Stimulated activated CD4-positive, alpha-beta T cell treated with anti-CD3 and anti-CD28 coated beads, TNF-alpha, amount 100 ng/mL, for 4 hours (primary cell): ENCODE measurements at places on chromosomes 2 and 18.
A peak's percentile ranks its signal among the peaks of the same experiment; 100 is the strongest.

- no peak for DNase-seq
Measured at GRCh38 chr18:63192885-63193349, 126.7 kb downstream of the BCL2 start.

DNA sequence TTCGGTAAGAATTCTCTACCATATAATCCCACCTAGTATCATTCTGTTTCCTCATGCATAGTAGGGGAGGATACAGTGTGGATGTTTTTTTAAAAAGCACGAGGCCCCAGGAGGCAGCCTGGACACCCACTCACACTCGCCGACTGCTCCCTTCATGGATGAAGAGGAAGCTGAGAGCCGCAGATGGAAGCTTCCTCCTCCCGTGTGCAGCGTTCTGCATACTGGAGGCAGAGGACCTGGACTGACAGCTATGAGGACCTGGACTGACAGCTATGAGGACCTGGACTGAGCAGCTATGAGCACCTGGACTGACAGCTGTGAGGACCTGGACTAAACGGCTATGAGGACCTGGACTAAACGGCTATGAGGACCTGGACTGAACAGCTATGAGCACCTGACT, 234.4 kb downstream of the NDUFA10 start:
- no peak for DNase-seq

DNA sequence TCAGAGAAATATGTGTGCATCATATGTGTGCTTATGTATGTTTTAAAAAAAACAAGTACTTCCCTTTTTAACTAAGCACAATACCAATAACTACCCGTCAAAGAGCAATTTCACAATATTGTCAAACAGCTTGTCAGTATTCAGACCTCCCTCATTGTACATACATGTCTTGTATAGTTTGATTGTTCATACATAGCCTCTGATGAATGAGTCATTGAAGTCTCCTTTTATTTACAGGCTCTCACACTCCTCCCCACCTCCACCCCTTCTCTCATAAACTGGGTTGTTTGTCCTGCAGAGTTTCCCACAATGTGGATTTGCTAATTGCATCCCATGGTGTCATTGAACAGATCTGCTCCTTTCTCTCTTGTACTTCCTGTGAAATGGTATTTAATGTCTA, 132.8 kb upstream of the L3MBTL4 start:
- DNase-seq, result no peak

DNA sequence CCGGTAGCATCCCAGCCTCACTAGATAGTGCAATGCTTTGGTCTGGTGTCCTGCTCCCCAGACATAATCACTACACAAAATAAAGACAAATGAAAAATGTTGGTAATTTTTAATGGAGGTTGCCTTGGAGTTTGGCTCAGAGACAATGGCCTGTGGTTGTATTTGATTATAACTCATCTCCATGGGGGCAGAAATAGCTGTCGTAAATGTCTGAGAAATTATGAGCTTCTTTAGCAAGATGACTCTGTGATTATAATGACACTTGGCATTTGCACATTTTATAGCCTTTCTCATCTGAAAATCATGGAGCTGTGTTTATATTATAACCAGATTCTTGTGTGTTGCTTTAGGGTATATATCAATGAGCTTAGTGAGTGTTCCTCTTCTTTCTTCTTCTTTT, 1779.7 kb upstream of the CELF4 start:
- no peak for DNase-seq

- peak; percentile 47 for DNase-seq
Measured at GRCh38 chr2:195559431-195559914, 97.6 kb upstream of the SLC39A10 start.

DNA sequence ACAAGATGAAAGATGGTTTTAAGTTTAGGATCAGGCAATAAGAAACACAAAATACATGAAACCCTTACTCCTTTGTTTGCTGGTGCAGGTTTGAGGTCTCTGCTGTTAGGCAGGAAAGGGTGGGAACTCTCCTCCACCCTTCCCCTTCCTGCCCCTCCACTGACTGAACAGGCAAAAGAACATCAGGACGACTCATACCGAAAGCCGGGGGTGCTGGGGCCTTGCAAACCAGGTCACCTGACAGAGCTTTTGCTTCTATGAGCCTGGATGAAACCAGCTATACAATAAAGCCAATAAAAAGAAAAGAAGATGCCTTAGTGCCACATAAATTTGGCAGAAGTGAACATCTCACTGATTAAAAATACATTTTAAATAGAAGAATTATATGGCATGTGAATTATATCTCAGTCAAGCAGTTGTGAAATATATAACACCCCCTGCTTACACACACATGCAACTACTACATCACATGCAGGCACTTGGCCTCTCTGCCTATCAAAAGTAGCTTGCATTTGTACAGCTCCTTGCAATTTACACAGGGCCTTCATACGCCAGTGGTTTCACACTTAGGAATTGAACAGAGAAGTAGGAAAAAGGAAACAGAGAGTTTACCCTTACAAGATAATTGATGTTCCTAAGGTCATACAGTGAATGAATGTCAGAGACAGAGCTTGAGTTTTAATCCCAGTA, 215.1 kb upstream of the TRIB2 start:
- DNase-seq, result no peak

GRCh38 chr2:119521433-119522050, 2.7 kb downstream of the SCTR start:
- DNase-seq, result no peak

DNA sequence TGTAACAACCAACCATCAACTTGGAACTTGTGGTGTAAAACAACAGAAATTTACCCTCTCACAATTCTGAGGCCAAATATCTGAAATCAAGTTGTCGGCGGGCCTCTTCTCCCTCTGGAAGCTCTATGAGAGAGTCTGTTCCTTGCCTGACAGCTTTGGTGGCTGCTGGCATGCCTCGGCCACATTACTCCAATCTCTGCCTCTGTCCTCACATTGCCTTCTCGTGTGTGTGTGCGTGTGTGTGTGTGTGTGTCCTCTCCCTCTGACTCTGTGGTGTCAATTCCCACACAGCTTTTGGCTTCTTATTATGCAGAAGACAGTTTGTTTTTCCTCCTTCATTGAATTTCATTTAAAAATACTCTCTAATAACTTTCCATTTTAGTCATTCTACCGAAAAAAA, 50.4 kb downstream of the ZDBF2 start:
- DNase-seq, result no peak

DNA sequence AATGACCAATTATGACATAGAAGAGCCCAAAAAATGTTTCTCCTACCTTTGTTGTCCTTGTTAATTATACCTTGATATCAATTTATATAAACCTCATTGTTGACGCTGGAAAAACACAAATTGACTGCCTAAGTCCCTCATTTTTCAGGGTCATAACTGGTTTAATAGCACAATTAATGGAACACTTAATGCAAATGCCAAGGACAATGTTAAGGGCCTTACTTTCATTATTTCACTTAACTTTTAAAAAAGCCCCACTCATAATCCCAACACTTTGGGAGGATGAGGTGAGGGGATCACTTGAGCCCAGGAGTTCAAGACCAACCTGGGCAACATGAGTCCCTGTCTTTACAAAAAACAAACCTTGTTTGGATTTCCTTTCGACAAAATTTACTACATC, 3.5 kb upstream of the STPG4 start:
- DNase-seq, result no peak

DNA sequence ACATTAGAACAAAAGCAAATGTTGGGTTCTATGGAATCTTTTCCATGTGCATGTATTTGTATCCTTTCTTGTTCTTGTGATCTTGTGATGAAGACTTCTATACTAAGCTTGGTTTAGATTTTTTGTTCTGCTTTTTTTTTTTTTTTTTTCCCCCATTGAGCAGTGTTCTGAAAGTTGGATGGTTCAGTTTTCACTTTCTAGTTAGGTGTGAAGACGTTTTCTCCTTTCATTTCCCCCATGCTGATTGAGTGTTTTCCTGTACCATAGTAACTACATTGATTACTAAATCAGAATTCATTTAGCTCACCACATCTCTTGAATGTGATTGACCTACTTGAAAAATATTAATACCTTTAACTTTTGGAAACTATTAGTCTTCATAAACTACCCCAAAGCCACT, 34.1 kb downstream of the NOP58 start:
- no peak for DNase-seq

DNA sequence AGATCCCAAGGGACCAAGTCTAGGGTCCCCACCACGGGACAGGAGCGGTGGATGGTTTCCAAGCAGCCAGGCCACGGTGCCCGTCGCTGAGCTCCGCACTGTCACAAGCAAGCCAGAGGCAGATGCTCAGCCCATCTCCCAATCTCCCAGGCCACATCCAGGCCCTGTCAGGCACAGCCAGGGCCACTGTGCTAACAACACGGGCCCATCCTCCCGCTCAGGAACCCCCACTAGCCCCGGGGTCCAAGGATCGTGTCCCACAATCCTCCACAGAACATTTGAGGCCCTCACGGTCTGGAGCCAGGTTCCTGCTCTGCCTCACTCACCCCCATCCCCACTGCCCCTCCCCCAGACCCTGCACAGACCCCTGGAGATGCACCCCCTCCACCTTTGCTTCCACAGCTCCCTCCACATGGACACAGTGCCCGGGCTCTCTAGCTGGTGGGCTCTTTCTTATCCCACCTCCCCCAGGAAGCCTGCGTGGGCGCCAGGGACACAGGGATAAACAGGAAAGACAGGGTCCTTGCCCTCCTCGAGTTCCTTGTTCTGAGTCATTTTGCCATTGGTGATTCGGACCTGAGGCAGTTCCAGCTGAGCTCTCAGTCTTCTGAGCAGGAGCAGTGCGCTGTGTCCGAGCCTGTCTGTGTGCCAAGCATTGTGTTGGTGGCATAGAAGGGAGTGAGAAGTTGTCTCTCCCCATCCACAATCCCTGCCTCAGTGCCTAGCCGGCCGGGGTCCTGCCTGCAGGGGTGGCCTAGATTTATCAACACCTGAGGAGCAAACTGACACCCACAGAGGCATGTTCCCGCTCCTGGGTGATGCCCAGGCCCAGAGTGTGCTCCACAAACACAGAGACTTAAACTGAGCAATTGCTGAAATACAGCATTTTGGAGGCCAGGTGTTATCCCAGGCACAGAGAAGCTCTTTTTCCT, 7.0 kb downstream of the CROCC2 start:
- DNase-seq, result no peak

- DNase-seq, result no peak
Measured at GRCh38 chr18:9735238-9735637, 27.1 kb downstream of the RAB31 start.

DNA sequence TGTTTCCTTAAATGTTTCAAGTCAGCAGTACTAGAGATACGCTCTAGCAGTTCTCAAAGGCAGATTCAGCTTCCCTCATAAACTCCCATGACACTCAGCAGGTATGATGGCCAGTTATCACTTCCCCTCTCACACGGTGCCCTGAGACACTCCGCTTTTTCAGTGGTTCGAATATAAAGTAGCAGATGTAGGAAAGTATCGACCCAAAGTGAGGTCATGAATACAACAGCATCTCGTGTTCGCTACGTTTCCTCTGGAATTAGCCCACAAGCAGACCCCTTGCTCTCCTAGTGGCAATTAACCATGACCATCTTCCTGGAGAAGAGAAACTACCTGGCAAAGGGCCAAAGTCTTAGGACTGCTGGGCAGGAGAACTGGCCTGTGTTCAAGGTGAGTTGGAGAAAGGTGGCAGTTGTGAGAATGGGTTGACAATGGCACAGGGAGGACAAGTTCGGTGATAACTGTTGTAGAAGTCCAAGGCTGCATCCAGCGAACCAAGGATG, 9.3 kb upstream of the AGBL5 start:
- no peak for DNase-seq

GRCh38 chr2:215105607-215106354, 32.6 kb downstream of the ABCA12 start:
- DNase-seq, result no peak
